Pulmonary artery endothelial cell (primary cell): ENCODE measurements at places on chromosomes 5 and 9.

DNA sequence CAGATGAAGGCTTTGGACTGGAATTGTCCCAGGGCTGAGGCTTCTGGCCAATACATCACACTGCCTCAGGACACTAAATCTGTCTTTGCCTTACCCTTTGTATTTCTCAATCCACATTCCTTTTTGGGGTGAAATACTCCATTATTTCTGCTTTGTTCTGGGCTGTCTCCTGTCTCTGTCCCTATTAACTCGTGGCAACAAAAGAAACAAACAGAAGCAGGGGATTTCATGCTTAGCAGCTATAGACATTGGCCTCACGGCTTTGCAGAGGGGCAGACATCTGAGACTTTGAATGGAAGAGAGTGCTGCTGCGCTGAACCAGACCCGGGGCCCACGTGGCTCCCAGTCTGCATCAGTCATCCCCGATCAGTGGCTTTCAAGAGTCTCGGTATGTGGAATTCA is 129.7 kb downstream of the ARL15 start:
- DNase-seq: no peak

GRCh38 chr5:76475385-76475784 is 72.3 kb downstream of the IQGAP2 start:
- DNase-seq: no peak

GRCh38 chr9:134825025-134825424 is 55.6 kb upstream of the FCN2 start:
- DNase-seq: no peak

DNA sequence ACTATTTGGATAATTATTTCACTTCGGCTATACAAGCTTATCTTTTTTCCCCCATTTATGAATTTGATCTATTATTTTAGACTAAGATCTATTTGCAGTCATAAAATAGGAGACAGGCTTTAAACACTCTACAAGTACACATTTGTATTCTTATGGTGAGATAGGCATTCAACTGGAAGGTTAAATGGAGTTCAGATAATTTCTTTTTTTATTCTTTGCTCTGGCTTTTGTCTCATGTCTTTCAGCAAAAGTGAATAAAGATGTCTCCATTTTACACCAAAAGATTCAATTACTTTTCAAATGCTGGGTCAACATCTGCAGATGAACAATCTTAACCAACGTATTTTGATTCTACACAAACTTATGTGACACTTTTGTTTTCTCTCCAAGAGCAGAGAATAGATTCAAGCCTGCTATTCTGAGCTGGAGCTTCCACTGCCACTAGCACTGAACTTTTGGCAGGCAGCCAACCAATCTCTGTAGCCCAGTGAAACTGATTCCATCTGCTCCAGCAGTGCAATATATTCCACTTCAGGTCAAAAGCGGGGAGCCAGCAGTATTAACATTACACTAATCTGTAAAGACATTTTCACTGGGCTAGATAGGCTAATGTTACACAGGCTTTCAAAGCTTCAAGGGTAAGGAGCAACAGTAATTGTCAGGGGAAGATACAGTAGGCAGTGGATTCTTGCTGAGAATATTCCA is 452.0 kb upstream of the ZNF608 start:
- peak; percentile 26 for DNase-seq

GRCh38 chr5:18152671-18153070 is 518.4 kb downstream of the TAF11L14 start:
- no peak for DNase-seq

DNA sequence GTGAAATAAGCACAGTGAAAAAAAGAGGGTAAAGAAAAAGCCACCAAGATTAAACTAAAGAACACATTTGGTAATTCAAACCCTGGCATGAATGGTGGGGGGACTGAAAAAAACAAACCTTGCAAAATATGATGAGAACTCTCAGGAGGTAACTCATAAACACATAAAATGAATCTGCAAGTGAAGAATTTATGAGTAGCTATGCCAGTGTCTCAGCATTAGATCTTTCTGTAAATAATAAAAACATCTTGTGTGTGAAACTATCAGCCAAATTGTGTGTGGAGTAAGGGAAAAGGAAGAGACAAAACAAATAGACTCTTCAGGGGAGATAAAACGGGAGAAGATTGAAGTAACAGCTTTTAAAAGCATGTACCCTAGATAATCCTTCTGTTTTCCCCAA is 129.6 kb upstream of the SPEF2 start:
- no peak for DNase-seq

DNA sequence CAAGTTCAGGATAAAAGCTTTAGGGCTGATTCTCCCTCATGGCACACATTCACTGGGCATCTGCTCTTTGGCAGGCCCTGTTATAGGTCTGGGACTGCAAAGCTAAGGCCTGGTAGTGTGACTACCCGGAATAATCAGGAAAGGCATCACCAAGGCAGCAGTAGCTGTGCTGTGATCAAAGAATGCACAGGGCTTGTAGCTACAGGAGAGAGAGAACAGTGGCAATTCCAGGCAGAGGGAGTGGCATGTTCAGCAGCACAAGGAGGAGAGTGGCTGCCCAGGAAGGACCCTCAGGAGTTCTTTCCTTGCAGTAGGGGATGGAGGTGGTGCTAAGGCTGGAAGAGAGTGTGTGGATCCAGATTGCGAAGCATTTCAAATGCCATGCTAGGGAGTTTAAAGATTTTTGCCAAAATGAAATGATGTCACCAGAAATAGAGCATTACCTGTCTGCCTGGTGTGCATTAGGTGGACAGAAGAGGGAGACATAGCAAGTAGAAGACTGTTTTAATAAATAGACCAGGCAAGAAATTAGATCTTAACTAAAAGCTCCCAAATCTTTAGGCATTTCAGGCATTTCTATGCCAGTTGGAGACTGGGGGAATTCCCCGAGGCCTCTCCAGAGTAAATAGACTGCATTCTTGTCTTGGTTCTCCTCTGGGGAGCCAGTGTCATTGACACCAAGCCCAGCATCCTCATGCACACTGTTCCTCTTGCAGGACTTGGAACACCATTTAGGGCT is 69.1 kb downstream of the GPR21 start:
- no peak for DNase-seq

GRCh38 chr5:79236362-79236969 is 535 bp downstream of the JMY start:
- DNase-seq: no peak

GRCh38 chr5:150653762-150654556 is 7.1 kb upstream of the MYOZ3 start:
- DNase-seq: no peak

DNA sequence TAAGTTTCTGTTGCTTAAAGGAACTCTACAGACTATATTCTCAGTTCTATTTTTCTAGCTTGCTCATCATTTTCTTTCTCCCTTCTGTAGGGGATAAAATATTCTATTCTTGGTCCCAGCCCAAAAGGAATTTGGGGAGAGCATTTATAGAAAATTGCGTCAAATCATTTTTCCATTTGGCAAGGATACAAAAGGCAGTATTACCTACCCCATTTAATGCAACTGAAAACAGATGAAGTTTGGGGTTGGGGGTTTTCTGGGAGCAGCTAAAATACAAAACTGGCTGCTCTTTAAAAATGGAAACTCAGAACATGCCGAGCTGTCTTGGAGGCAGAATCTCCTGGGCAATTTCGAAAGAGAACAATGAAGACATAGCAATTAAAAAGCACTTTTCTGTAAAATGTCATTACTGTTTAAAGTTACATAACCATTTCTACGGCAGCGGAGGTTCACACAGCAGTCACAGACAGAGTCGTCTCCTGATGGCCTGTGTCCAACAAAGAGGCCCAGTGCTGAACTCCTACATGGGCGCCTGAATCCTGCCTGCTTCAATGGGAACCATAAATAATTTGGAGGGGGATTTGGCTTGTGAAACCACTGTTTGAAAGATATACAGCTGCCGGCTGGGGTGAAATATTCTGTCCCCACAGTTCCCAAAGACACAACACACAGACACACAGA is 152.4 kb downstream of the BRINP1 start:
- DNase-seq: no peak

DNA sequence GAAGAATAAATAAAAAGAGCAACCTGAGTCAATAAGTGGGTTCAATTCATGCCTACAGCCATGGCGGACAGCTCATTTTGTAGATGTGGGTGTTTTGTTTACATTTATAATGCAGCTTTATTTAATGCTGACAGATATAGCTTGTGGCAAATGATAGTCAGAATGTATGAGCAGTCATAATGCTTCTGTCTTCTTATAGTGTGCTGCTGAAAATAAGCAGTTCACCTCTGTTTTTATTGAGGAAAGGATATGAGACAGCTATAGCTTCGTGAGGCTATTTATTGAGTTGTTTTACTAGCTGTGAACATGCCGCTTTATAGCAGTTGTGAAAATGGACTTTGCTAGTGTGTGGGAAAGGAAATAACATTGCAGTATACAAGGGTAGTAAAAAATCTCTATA is 147.4 kb downstream of the PBX3 start:
- DNase-seq: no peak

DNA sequence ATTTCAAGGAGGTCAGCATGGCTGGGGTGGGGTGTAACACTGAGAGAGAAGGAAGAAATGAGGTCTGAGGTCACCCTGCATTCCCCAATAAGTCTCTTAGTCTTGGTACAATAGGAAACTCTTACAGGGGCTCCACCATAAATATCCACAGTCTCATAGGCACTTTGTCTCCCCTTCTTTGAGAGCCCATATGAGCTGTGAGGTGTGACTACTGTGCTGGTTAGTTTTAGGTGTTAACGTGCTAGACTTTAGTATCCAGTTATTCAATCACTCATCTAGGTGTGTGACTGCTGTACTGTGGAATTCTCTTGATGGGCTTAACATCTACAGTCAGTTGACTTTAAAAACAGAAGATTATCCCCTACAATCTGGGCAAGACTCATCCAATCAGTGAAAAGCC is 378.1 kb upstream of the RFX3 start:
- no peak for DNase-seq

DNA sequence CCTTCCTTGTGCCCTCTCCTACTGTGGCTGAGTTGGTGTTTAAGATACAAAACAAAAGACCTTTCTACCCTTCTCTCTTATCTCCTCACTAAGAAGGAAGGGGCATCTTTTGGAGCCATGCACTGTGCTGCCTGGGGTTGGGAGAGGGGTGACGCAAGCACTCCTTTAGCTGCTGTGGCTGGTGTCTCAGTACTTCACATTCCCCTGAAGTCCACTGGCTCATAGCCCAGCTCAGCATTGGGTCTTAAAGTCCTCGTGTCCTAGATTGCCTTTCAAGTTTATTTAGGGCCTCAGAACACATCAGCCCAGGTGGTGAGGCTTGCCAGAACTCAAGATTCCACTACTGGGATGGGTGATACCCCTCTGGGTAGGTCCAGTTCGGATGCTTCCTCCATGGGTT is 325.9 kb upstream of the CYLC2 start:
- no peak for DNase-seq

- no peak for DNase-seq
These were observed 147.9 kb downstream of the PLPPR1 start for GRCh38 chr9:101176384-101176783.

DNA sequence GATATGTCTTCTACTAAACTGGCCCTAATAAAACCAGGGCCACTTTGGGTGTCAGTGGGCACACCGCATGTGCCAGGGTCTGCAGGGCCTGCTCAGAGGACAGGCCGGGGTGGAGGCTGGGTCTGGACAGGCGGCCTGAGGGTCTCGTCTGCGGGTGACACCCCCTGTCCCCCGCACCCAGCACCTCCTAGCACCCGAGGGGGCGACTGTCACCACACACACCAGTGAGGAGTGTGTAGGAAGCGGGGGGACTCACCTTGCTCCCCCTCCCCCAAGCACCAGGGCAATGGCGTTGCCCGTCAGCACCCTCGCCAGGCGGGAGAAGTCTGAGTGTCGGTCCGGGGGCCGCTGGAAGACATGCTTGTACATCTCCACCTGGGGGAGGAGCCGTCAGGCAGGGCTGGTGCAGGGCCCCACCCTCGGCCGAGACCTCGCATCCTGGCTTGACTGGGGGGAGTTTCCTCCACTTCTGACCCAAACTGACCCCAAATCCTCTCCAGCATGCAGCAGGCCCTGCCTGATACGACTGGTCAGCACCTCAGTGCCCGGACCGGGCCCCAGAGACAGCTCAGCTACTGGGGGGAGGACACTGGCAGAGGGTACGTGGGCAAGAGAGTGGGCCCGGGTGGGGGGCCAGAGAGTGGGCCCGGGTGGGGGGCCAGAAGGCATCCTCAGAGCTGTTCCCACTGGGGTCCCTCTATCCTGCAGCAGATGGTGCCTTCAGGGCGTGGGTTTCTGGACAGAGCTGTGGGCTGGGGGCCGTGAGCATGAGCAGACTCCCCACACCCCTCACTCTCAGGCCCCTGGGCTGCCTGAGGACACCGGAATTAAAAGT is 18.9 kb upstream of the NSMF start:
- no peak for DNase-seq

- no peak for DNase-seq
These were observed 34.0 kb downstream of the B4GALT1 start for GRCh38 chr9:33133186-33133585.

DNA sequence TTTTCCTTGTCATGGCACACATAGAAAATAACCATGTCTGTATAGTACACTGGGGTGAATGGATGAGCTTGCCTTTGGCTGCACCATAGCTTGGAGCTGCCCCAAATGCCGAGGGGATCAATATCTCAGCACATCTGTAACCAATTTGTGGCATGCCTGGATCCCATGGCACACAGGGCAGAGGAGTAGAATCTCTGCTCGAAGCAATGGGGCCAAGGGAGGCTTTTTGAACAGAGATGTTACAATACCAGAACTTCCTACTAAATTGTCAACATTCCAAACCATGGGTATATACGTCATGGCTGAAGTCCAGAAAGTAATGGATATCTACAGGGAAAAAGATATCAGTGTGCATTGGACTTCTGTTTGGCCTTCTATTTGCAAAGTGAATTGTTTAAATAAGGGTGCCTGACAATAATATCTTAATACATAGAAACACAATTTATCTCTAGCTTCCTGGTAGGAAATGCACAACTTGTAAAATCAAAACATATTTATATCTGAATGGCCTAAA is 39.0 kb downstream of the ESM1 start:
- no peak for DNase-seq

DNA sequence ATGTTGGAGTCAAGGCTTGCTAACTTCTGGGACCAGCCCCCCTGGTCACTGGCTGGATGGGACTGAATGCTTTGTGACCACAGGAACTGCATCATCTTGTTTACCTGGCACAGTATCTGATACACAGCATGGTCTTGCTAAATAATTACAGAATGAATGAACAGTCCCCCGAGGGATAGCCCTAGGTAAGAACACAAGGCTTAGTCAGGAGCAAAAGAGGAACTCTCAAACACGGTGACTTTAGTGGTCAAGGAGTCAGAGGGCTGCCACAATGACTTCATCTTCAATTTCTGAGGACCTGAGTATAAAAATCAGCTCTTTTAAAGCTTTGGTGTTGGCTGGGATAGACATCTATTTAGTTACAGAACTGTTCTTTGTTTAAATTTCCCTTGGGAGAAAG is 15.1 kb upstream of the CXCL14 start:
- DNase-seq: no peak

- DNase-seq: no peak
These were observed 47.8 kb upstream of the IER5L start for GRCh38 chr9:129225815-129226214.

GRCh38 chr9:124708633-124709291 is 62.3 kb downstream of the NR6A1 start:
- DNase-seq: no peak

- no peak for DNase-seq
These were observed 18.7 kb downstream of the RETREG1 start for GRCh38 chr5:16597946-16598694.

- DNase-seq: no peak
These were observed 233.6 kb downstream of the MARCHF11 start for GRCh38 chr5:15946026-15946425.

GRCh38 chr9:113151696-113152630 is 1.2 kb downstream of the SLC31A2 start:
- no peak for DNase-seq
